HuH-7.5 (cell line): ENCODE measurements at places on chromosomes 16 and 17.

- DNase-seq = peak; percentile 36
These were observed 214.2 kb downstream of the STX8 start for GRCh38 chr17:9361188-9361955.

DNA sequence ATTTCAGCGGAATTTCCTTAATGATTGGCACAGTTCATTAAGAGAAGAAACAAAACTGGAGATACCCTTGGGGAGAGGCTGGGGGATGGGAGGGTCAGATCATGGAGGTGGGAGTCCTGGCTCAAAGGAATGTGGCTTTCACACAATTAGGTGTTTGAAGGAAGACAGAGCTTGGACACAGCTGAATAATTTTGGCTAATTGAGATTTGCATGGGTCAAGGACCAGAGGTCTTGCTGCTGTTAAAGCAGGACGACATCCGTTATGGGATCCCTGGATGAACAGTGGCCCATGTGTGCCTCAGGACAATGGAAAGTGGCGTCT is 160.3 kb downstream of the HS3ST3B1 start:
- no peak for DNase-seq

DNA sequence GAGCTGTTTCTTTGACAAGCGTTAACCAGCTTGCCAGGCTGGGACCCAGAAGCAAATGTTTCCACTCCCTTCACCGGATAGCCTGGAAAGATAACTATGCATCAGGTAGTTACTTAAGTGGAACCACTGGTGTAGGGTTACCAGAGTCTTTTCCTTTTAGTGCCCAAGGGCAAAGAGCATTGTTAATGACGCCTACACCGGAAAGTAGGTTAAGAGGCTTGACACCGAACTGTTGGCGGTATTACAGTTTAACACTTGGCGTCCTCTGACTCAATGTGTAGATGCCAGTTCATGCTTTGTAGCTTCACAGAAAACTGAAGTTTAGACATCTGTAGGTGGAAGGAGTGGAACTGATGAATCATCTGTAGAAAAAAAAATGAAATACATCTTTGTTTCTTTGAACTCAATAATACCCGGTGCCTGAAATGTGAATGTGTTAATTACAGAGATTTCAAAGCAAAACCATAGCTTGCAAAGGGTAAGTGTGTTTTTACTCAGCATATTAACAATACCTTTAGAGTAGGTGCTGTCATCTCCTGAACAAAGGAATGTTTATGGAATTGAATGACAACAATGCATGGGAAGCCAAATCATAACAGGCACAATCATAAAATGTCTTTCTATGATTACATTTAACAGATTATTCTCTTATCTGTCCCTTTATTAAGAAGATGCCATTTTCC is 426.7 kb upstream of the SALL1 start:
- no peak for DNase-seq

DNA sequence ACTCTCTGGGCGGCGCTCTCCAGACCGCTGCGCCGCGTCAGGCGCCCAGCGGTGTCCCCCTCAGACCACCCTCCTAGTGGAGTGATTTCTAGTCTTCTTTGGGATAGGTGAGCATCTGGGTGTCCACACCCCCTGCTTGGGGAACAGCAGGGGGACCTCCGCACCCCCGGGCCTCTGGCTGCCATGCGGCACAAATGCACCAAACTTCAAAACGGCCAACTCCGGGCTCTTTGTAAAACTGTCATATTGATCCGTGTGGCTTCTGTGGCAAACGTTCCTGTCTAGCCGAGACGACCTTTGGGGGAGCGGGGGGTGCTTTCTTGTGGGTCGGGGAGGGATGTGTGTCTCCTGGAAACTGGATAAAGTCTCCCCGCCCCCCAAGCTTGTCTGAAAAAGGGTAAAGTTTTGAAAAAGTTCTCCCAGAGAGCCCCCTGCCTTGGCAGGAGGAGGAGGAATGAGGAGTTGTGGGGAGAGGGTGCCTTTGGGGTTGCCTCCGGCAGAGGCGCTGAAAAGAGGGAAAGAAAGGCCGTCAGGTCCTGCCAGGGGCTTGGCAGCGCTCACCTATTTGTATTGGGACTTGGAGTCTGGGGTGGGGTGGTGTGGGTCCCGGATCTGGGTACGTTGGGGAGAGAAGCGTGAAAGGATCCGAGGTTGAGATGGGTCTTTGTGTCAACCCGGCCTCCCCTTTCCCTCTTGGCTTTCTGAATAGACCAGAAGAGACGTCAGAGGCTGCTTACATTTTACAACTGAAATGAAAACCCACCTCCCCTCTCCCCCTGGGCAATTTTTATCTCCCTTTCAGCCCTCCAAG is 2.2 kb upstream of the CHD3 start:
- peak; percentile 48 for DNase-seq

DNA sequence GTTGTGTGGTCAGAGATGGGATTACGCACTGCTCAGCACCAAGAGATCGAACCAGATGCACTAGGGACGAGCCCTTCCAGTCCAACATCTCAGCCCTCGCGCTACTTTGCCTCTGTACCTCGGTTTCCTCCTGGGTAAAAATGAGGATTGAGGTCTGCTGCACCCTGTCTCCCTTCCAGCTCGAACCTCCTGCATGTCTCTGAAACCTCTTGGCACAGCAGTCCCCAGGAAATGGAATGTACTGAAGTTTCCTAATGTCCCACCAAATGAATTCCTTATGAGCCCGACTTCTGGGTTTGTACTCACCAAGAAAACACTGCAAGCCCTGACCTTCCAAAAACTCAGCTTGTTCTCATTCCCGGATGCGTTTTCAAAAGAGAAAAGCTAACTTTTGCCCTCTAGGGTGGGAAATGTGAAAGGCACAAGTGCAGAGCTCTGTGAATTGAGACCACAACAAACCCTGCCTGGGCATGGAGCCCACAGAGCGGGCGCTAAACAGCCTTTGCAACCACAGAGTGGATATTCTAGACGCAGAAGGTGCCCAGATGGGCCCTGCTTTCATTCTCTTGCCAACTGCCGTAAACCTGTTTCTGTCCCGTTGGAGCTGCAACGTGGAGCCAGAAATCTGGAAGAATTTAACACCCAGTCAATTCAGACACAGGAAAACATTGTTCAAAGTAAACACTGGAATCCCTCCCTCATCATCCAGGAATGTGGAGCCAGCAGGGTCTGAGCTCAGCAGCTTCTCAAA is 10.3 kb downstream of the CDRT4 start:
- DNase-seq = no peak

GRCh38 chr16:87550495-87550961 is 51.8 kb upstream of the JPH3 start:
- DNase-seq = peak; percentile 73

GRCh38 chr17:1920948-1921351 is 91.1 kb downstream of the RPA1 start:
- DNase-seq = no peak

GRCh38 chr16:76676356-76676755 is 399.2 kb downstream of the CNTNAP4 start:
- DNase-seq = no peak

DNA sequence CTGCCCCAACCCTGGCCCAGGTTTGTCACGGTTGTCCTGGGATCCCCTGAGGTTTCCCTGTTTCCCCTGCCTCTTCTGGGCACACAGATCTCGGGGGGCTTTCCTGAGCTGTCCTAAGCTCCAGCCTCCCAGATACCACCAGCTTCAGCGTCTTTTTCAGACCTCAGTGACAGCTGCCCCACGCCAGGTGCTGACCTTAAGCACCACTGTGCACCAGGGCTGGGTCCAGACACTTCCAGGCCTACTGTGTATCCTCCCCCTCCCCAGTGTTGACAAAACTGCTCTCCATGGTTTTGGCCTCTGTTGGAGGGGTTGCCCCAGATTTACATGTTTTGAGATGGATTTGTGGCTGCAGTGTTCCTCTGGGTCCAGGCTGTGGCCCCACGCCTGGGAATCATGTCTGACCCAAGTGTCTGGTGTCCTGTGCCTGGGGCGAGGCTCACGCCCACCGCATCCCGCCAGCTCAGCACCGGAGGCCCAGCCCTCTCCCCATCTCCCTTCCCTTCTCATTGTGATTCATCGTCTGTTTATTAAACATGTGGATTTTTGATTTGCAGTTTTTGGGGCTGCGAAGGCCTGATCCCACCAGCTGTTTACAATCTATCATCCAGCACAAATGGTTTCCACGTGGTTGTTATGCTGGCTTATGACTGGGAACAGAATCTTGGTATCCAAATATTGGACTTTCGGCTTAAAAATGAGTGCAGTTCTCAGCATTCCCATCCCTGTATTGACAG is 82.1 kb downstream of the METRNL start:
- no peak for DNase-seq

DNA sequence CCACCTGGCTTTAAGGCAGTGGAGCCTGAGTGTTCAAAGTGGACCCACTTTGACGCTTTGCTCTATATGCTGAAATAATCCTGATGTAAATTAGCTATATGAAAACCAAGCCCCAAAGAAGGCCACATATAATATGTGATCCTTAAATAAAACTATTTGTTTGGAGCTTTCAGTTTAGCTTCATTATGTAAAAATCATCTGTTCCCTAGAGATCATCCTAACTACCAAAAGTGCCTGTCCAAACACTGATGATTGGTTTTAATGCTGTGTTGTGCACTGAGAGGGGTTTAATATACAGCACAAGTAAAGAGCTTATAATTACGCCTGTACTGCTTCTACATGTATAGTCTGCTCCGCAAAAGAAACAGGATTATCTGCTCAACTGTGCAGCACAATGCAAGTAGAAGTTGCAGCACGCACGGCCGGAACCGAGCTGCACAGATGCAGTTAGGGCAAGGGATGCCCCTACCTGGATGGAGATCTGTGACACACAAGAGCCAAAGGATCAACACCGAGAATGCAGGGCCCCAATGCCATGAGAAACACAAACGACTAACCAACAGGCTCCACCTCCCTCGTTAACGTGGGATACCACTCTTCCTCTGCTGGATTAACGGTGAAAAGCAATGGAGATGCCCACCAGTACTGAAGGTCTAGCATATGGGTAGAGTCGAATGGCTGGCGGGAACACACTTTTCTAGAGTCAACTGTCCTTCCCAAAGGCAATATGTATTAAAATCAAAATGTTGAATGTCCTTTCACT is 20.5 kb downstream of the USP7 start:
- no peak for DNase-seq

DNA sequence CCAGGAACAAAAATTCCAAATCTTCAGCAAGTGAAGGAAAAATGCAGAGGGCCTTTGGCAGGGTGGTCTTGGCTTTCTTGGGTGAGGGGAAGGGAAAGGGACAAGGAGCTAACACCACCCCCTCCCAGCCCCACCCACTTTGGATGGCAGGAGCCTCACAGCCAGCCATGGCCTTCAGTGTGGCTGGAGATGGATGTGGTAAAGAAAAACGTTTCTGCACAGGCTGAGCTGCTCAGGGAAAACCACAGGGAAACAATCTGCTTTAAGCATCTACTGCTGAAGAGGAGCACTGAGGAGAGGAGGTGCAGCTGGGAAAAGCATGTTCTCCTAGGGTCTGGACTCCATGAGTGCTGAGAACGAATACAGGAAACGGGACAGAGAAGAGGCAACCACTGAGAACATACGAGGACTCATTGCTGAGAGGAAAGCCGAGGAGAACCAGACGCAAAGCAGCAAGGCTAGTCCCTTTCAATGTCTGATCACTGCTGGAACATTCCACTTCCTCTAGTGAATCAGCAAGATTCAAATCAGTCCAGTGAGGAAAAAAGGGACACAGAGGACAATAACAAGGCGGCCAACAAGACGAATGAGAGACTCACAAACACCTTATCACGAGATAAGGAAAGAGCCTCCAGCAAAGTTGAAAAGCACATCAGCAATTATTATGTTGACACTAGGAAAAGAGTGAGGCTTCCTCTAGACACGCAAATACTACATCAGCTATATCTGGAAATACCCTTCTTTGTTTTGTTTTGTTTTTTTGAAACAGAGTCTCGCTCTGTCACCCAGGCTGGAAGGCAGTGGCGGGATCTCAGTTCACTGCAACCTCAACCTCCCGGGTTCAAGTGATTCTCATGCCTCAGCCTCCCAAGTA is 41.7 kb downstream of the ZZEF1 start:
- DNase-seq = no peak

GRCh38 chr17:81305051-81305630 is 10.0 kb upstream of the SLC38A10 start:
- DNase-seq = no peak

GRCh38 chr16:89155184-89155679 is 16.3 kb upstream of the CDH15 start:
- DNase-seq = no peak

- no peak for DNase-seq
These were observed 36.6 kb upstream of the NACA2 start for GRCh38 chr17:61627658-61628057.

DNA sequence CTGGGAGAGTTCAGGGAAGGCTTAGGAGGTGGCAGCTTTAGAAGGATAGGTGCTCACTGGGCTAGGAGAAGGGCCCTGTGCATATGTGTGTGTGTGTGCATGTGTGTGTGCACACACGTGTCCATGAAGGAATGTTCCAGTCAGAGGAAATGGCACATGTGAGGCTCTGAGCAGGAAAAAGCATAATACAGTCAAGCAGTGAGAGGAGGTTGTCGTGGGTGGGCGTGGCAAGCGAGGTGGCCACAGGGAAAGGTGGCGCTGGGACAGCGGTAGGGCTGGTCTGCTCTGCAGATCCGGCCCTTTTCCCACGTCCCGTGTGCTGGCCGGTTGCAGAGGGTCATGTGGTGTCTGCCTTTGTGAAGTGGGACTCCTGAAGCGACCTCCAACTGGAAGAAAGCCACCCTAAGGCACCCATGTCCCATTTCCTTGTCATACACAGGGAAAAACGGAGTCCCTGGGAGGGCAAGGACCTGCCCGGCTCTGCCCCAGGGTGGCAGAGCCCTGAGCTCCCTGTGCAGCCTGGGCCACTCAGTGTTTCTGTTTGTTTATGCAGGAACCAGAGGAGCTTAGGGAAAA is 40.1 kb downstream of the NT5M start:
- DNase-seq = no peak

DNA sequence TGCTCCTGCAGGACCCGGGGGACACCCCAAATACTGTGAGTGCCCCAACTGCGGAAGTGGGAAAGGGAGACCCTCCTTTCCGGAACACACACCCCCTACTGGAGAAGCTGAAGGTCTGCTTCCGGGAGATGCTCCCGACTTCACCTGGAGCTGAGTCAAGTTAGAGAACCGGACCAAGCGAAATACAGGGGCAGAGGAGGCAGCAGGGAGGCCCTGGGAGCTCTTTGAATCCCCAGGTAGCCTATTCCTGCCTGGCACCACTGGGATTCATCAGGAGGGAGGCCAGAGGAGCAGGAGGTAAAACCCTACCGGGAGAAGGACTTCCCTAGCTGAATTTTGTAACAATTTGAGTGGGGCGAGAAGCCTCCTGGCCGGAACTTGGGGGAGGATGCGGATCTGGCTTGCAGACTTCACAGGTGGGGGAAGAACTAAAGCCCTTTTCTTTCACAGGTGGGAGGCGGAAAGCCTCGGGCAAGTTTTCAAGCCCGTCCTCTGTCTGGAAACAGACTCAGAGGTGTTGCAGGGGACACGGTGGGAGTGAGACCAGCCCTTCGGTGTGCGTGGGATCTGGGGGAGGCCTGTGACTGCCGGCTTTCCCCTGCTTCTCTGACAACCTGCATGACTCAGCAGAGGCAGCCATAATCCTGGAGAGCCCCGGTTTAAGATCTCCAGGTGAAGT is 22.4 kb upstream of the TEKT1 start:
- peak; percentile 28 for DNase-seq

DNA sequence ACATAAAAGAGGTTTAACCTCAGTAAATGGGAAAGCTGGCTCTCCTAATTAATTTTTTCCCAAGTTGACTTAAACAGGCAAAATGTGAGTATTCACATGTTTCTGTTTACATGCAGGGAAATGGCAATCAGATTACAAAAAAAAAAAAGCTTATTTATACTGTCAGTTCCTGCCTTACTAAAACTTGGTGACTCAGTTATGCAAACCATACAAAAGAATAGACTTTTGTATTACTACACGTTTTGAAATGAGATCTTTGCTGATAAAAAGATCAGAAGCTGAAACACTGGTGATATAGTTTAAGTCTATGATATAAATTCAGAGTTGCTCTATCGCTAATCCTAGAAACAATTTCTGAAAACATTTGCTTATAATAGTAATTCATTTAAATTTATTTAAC is 9.4 kb upstream of the KCNJ2 start:
- no peak for DNase-seq
